ENCODE measurements at places on chromosomes 5 and 9. TPM values are rescaled to one million over a fixed set of nuclear protein-coding genes. Genes with fewer than 3 reads are reported as not detected.

The SARDH gene
- total RNA-seq, result 4.3 TPM

The CDC20B gene
- total RNA-seq, result not detected

The ARSB gene
- total RNA-seq, result 36.0 TPM

The C5orf58 gene
- not detected for total RNA-seq

The TPPP gene
- 13.0 TPM for total RNA-seq

DNA sequence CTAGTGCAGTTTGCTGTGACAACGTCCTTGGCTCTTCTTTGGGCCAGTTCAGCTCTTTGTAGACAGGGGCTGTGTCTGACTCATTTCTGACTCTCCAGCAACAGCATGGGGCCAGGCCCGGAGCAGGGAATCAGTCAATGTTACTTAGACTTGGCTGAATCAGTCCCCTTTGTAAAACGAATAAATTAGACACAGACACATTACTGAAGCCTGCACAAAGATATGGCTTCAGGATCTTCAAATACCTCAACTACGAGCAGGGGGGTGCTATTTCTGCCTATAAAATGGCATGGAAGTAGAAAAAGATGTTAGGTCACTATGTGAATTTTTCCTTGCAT, 204.7 kb downstream of the TTLL11 start:
- no peak for DNase-seq

DNA sequence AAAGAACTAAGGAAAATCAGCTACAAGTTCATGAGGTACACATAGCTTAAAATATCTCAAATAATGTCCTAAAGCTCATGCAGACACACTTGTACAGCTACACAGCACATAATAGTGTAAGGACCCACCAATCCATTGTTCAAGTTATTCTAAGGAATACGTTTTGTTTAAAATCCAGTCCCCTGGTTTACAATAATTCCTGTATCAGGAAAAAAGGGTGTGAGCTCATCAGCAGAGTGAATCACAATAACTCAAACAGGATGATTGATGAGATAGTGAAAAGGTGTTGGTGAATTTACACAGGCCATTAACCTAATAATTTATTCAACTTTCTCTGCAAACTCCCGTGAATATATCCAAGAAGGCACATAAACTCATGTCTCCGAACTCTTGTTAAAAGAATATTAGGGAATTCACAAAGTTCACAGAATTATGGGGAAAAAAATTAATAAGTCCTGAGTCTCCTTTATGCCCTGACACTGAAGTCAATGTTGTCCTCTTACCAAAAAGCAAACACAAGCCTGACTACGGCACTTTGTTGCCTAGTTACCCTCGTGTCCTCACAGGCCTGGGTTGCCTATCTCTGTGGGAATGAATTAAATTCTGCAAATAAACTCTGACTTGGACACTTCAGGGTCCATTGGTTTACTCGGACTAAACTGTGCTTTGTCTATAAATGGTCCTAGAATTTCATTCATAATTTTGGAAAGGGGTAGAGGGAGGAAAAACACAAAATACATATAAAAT, 142.8 kb upstream of the PDE4D start:
- DNase-seq, result no peak

GRCh38 chr5:132418881-132419280, 49.4 kb downstream of the SLC22A5 start:
- DNase-seq, result no peak

- no peak for DNase-seq
Measured at GRCh38 chr9:133472277-133472645, 6.6 kb downstream of the SLC2A6 start.

DNA sequence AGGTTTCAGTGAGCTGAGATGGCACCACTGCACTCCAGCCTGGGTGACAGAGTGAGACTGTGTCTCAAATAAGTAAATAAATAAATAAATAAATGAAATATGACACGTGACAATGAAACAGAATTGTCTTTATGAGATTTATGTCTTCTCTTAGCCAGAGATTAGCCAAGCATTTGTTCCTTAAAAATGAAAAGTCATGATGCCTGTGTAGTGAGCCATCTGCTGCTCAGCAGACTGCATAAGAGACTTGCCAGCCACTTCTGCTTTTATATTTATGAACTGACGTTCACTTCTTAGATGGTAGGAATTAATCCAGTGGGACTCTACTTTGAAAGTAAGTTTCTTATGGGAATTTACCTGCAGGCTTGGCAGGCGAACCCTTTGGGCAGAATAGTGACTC, 227.4 kb downstream of the NR3C1 start:
- DNase-seq, result no peak

GRCh38 chr9:107080130-107080529, 202.9 kb upstream of the RAD23B start:
- DNase-seq, result no peak

DNA sequence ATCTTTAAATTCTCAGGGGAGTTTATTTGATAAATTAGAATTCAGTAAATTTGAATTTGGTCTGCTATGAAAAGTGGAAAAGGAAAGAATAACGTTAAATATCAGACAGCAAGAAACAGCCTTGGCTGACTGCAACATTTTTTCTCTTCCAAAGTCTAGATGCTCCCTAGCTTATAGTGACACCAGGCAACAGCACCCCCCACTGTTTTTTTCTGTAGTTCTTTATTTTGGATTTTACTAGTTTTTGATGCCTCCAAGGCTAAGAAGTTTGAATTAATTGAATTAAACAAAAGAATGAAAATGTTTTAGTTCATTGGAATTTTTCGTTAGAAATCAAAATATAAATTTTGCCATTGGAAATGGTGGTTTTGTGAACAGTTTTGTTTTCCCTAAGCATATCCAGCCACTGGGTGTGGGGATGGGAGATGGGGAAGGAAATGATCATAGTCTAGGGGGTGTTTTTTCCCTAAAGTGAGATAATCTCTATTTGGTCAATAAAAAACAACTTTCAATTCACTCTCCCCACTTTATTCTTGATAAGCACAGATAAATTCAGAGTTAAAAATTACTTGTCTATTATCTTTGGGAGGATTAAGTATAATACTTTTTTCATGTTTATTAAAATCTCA, 199.3 kb upstream of the CD180 start:
- DNase-seq, result no peak

Data from thoracic aorta (tissue), 2 donors.